ENCODE measurements at places on chromosomes 7 and 10. TPM values are rescaled to one million over a fixed set of nuclear protein-coding genes. Genes with fewer than 3 reads are reported as not detected.

FAM25C gene
- total RNA-seq = not detected

NRG3 gene
- 14.6 TPM for total RNA-seq

SFTPA1 gene
- total RNA-seq = 7.0 TPM

CLCN1 gene
- total RNA-seq = 1.2 TPM

ARPC1A gene
- 140 TPM for total RNA-seq

AKR1C8 gene
- not detected for total RNA-seq
